ENCODE measurements at places on chromosomes 5 and 9. TPM values are rescaled to one million over a fixed set of nuclear protein-coding genes. Genes with fewer than 3 reads are reported as not detected.

Gene NTNG2
- total RNA-seq = 0.37 TPM

Gene NTRK2
- total RNA-seq = under 0.01 TPM

Gene NUTM2F
- not detected for total RNA-seq

Gene STC2
- 16.2 TPM for total RNA-seq

Gene TMEM8B
- 1.6 TPM for total RNA-seq

All from subcutaneous preadipocyte (primary cell).